SJSA1 (cell line): ENCODE measurements at places on chromosomes 6 and 20. TPM values are rescaled to one million over a fixed set of nuclear protein-coding genes. Genes with fewer than 3 reads are reported as not detected.

The RCAN2 gene
- 19.6 and 20.8 TPM in 2 replicates for total RNA-seq

The LY6G6F gene
- total RNA-seq: not detected in 2 replicates

The DCDC2 gene
- total RNA-seq: 0.08 TPM in 1 of 2 replicates, not detected in the other

The SPATA25 gene
- total RNA-seq: 0.89 TPM in 1 of 2 replicates, not detected in the other

The TAGAP gene
- total RNA-seq: 5.7 and 8.4 TPM in 2 replicates

The KIF3B gene
- 12.9 and 15.7 TPM in 2 replicates for total RNA-seq

The SOBP gene
- total RNA-seq: 0.31 and 1.4 TPM in 2 replicates

The TMEM200A gene
- total RNA-seq: 6.4 and 12.3 TPM in 2 replicates

The RIPPLY2 gene
- total RNA-seq: not detected in 2 replicates

- H3K36me3 ChIP-seq: no peaks in the 10 kb centered on the region
- H3K27me3 ChIP-seq: no peaks in the 10 kb centered on the region
- no peaks in the 10 kb centered on the region for H3K4me1 ChIP-seq
- H3K27ac ChIP-seq: no peak overlapping the region
Measured at GRCh38 chr20:35988910-35989463, 20.6 kb downstream of the CNBD2 start.

DNA sequence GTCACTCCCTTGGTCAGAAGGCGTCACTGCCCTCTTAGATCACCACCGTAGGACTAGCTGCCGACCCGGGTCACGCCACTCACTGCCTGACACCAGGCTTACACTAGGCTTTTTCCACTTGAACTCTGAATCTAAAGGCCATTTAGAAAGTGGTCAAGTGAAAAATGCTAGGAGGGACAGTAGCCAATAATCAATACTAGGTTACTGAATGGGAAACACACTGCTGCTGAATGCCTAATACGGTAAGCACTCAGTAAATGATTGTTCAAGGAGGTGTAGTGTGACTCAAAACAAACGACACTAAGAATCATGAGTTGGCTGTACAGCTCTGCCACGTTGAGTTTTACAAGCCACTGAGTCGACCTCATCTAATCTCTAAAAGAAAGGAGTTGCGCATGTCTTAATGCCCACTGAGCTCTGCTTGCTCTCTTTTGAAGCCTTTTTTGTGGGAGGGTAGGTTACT is 760 bp upstream of the IBTK start:
- no peaks in the 10 kb centered on the region for H3K27me3 ChIP-seq
- H3K27ac ChIP-seq: peak overlapping the region; percentile 91
- peaks cover 24% of the 10 kb centered on the region for H3K36me3 ChIP-seq
- H3K4me3 ChIP-seq: peak overlapping the region; percentile 70

- H3K27ac ChIP-seq: no peak overlapping the region
- no peak overlapping the region for H3K4me3 ChIP-seq
- no peak for DNase-seq
Measured at GRCh38 chr6:95364016-95364604, 213.2 kb upstream of the MANEA start.

DNA sequence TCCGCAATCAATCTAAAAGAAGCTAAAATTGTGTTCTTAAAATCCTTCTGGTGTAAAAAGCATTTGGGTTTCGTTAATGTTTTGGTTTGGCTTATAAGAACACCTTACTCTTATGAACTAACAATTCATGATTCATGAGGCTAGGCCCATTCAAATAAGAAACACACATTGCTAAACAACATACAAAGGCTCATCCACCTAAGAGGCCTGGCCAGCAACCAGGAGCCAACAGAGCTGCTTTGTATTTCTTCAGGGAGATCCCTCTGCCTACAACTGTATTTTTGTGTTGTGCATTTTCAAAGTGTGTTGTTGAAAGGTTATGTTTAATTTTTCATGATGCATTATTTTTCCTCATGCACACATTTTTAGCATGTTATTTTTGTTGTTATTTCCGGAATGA is 98.6 kb downstream of the PTPRK start:
- H3K4me1 ChIP-seq: no peaks in the 10 kb centered on the region
- no peak overlapping the region for H3K27ac ChIP-seq
- DNase-seq: no peak
- no peaks in the 10 kb centered on the region for H3K36me3 ChIP-seq
- no peak overlapping the region for H3K4me3 ChIP-seq
- H3K27me3 ChIP-seq: no peaks in the 10 kb centered on the region

GRCh38 chr6:64774881-64775280 is 932.1 kb downstream of the EYS start:
- DNase-seq: no peak
- no peak overlapping the region for H3K4me3 ChIP-seq
- no peak overlapping the region for H3K27ac ChIP-seq
- no peaks in the 10 kb centered on the region for H3K4me1 ChIP-seq
- H3K27me3 ChIP-seq: no peaks in the 10 kb centered on the region

DNA sequence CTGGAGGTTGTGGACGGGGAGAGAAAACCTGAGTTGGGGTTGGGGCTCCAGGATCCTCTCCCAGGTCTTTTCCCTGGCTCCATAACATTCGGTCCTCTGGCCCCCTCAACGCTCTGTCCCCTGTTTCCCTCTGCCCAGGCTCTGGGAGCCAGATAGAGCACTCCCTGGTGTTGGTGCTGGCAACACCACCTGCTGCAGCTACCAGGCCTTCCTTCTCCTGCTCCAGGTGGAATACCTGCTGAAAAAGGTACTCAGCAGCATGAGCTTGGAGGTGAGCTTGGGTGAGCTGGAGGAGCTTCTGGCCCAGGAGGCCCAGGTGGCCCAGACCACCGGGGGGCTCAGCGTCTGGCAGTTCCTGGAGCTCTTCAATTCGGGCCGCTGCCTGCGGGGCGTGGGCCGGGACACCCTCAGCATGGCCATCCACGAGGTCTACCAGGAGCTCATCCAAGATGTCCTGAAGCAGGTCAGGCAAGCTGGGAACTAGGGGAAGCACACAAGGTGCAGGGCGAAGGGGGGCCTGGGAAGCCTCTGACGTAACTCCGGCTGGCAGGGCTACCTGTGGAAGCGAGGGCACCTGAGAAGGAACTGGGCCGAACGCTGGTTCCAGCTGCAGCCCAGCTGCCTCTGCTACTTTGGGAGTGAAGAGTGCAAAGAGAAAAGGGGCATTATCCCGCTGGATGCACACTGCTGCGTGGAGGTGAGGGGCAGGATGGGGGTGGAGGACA is 14.6 kb downstream of the DEF6 start:
- DNase-seq: no peak
- no peak overlapping the region for H3K4me3 ChIP-seq
- H3K36me3 ChIP-seq: no peaks in the 10 kb centered on the region

GRCh38 chr20:16806886-16807285 is 58.7 kb downstream of the OTOR start:
- DNase-seq: no peak
- H3K4me3 ChIP-seq: no peak overlapping the region
- no peak overlapping the region for H3K27ac ChIP-seq
- no peaks in the 10 kb centered on the region for H3K36me3 ChIP-seq
- H3K4me1 ChIP-seq: no peaks in the 10 kb centered on the region

DNA sequence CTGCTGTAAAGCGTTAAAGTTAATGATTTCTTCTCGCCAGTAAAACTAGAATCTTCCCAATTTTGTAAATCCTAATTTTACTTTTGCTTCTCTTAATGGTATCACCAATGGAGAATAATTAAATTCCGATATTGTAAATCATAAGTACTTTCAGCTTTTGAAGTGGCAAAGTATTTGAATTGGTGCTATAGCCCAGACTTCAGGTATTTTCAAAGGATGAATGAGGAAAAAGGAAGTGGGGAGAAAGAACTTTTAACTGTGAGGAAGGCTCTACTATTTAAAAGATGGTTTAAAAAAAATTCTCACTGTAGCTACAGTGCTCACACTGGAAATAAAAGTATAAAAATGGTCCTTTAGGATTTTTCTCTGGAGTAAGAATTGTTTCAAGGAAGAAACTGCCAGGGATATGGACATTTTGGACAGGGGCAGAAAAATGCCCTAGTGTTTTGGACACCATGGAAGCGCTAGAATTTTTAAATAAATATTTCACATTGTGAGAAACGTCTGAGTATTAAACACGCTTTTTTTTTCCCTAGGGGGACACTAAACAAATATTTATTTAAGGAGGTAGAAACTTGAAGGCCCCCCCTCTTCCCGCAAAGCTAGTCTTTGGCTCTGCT is 1.3 kb upstream of the TAB2 start:
- peaks cover 10% of the 10 kb centered on the region for H3K36me3 ChIP-seq
- H3K27me3 ChIP-seq: no peaks in the 10 kb centered on the region
- peak overlapping the region; percentile 97 for H3K4me3 ChIP-seq
- H3K4me1 ChIP-seq: peaks cover 21% of the 10 kb centered on the region
- H3K27ac ChIP-seq: peak overlapping the region; percentile 91

DNA sequence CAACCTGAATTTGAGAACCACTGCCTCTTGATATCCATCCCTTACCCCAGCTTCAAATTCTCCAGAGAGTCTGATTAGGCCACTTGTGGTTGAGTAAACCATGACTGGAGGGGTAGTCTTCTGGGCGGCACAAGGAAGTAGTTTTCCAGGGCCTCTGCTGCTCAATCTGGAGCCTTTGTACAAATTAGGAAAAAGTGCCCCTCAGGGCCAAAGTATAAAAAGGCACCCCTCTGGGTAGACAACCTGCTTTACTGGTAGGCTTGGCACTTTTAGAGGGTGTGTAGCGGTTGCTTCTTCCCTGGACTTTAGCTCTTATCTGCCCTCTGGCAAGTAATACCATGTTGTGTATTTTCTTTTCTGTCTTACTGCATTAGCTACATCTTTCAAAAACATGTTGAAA is 32.9 kb upstream of the RPL7L1 start:
- no peaks in the 10 kb centered on the region for H3K27me3 ChIP-seq
- H3K4me3 ChIP-seq: no peak overlapping the region
- H3K36me3 ChIP-seq: peaks cover 4% of the 10 kb centered on the region; the same call in 1 of the 2 replicates

- no peaks in the 10 kb centered on the region for H3K36me3 ChIP-seq
- H3K27me3 ChIP-seq: no peaks in the 10 kb centered on the region
- peaks cover 5% of the 10 kb centered on the region; the same call in 1 of the 2 replicates for H3K4me1 ChIP-seq
- H3K4me3 ChIP-seq: no peak overlapping the region
- DNase-seq: no peak
Measured at GRCh38 chr20:10076126-10077080, 41.6 kb downstream of the ANKEF1 start.

GRCh38 chr6:84001119-84001518 is 32.5 kb upstream of the MRAP2 start:
- H3K4me1 ChIP-seq: no peaks in the 10 kb centered on the region
- no peak overlapping the region for H3K4me3 ChIP-seq
- no peaks in the 10 kb centered on the region for H3K36me3 ChIP-seq
- H3K27ac ChIP-seq: no peak overlapping the region
- 0 out of 2 replicates have a peak, but pooled peaks cover 5% of the 10 kb centered on the region for H3K27me3 ChIP-seq

DNA sequence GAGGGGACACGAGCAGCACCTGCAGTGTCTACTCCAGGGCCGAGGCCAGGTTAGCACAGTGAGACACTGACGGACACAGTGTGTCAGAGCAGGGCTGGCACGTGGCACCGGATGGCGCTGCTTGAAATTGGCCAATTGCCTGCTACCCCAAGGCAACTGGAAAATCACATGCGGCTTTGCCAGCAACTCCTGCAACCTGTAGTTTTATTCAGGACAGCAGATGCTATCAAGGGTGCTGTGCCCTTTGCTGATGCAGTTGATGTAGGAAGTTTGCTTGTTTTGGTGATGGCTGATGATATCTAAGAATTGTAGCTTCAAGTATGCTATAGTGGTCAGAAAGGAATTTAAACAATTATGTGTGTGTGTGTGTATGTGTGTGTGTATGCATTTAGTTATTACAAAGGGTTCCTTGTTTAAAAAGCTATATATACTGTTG is 25.9 kb downstream of the RIN2 start:
- H3K27ac ChIP-seq: peak overlapping the region; percentile 65
- H3K4me3 ChIP-seq: no peak overlapping the region
- no peaks in the 10 kb centered on the region for H3K27me3 ChIP-seq
- DNase-seq: peak; percentile 65
- H3K36me3 ChIP-seq: no peaks in the 10 kb centered on the region
- H3K4me1 ChIP-seq: peaks cover 52% of the 10 kb centered on the region

- H3K27ac ChIP-seq: no peak overlapping the region
- H3K36me3 ChIP-seq: no peaks in the 10 kb centered on the region
- no peak overlapping the region for H3K4me3 ChIP-seq
- H3K4me1 ChIP-seq: peaks cover 7% of the 10 kb centered on the region
- DNase-seq: no peak
Measured at GRCh38 chr20:37336369-37337207, 9.4 kb upstream of the SRC start.

DNA sequence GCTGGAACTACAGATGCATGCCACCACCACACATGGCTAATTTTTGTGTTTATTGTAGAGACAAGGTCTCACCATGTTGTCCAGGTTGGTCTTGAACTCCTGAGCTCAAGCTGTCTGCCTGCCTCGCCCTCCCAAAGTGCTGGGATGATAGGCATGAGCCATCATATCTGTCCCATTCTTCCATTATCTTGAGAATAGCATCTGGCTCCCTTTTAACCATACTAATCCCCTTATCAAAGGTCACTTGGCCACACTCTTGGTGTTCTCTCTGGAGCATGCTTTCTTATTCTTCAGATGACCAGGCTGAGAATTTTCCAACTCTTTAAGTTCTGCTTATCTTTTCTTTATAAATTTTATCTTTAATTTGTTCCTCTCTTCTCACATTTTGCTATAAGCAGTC is 15.9 kb upstream of the TRERF1 start:
- H3K27me3 ChIP-seq: no peaks in the 10 kb centered on the region
- no peaks in the 10 kb centered on the region for H3K4me1 ChIP-seq
- no peak overlapping the region for H3K4me3 ChIP-seq
- DNase-seq: no peak
- H3K27ac ChIP-seq: no peak overlapping the region

- no peaks in the 10 kb centered on the region for H3K36me3 ChIP-seq
- no peak overlapping the region for H3K27ac ChIP-seq
- no peak for DNase-seq
- H3K4me1 ChIP-seq: peaks cover 6% of the 10 kb centered on the region
- H3K4me3 ChIP-seq: no peak overlapping the region
Measured at GRCh38 chr6:166950443-166950821, 5.9 kb downstream of the RNASET2 start.

GRCh38 chr6:146915671-146916127 is 288.5 kb upstream of the STXBP5 start:
- no peaks in the 10 kb centered on the region for H3K36me3 ChIP-seq
- peak overlapping the region; percentile 19 for H3K4me3 ChIP-seq
- peaks cover 37% of the 10 kb centered on the region for H3K4me1 ChIP-seq
- peak overlapping the region; percentile 99 for H3K27ac ChIP-seq

GRCh38 chr20:6583134-6583738 is 184.2 kb upstream of the BMP2 start:
- H3K36me3 ChIP-seq: no peaks in the 10 kb centered on the region
- H3K27ac ChIP-seq: no peak overlapping the region
- no peaks in the 10 kb centered on the region for H3K27me3 ChIP-seq
- no peaks in the 10 kb centered on the region; the same call in 1 of the 2 replicates for H3K4me1 ChIP-seq
- no peak for DNase-seq
- H3K4me3 ChIP-seq: no peak overlapping the region
